NCI-H2107 (cell line): ENCODE measurements at places on chromosomes 3 and 15.

DNA sequence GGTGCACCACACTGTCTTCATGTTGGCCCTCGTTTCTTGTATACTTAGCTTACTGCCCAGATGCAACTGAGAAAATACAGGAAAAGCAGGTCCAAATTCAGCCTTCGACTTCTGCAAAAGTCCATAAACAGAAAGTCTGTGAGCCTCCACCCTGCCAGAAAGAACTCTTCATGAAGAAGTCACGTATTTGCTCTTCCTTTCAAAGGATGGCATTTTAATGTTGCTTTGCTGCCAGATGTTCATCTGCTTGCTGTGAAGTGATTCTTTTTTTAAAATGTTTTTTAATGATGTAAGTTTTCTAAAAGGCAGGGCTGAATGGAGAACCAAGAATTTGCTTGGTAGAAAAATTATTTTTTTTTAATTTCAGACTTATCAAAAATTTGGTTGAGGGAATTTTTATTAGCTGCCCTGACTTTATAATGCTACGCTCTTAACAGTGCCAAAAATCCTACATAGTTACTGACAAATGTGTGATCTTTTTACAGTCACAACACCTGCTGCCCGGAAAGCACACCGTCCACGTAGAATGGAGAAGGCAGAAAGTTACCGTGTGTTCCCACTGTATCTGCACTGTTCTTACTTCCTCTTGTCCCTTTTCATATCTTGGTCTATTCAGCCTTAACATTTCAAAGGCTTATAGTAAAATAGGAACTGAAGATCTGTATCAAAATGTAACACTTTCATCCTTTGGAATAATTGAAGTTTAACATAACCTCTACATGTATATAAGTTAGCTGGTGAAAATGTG, 136.3 kb downstream of the LRRC28 start:
- DNase-seq = no peak

DNA sequence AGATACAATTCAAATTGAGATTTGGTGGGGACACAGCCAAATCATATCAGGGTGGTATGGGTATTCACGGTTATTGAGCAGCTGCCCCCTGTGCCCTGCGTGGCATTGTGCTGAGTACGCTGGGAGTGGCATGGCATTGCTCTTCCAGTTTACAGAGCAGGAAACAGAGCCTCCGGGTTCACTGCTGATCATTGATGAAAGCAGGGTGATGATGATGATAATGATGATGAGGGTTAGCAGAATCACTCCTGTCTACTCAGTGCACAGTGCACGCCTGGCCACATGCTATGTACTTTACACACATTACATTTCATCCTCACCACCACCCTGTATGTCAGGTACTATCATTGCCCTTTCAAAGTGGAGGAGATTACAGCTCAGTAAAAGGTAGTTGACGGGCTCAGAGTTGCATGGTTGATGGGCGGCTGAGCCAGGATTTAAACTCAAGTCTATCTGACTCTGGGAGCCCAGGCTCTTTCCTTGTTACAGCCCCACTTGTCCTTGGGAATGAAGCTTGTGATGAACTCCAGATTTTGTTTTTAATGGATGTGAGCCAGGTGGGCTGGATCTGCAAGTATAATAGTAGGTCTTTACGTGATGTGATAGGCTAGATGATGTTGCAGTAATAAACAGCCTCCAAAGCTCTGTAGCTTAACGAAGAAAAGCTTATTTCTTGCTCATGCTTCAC, 87.6 kb upstream of the MYZAP start:
- no peak for DNase-seq

- no peak for DNase-seq
These were observed 109.7 kb upstream of the HACD2 start for GRCh38 chr3:123694366-123695087.

GRCh38 chr3:122060040-122060698, 5.0 kb downstream of the CD86 start:
- no peak for DNase-seq

DNA sequence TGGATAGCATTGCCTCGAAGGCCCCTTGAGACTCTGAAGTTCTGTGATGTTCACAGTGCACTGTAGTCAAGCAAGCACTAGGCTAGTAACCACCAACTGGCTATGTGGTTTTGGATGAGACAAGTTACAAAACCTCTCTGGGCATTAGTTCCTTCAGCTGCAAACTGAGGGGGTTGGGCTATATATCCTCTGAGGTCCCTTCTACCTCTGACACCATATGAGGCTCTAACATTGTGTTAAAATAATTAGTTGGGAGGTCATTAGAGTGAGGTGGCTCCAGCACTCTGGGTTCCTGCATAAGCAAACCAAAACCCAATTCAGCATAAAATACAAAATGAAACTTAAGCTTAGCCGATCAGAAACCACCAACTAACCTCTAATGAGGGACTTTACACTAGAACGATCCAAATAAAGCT, 209.5 kb upstream of the LRRN1 start:
- no peak for DNase-seq

- DNase-seq = no peak
These were observed 27.0 kb downstream of the SHQ1 start for GRCh38 chr3:72821161-72821781.

- DNase-seq = no peak
These were observed 2.9 kb downstream of the TICRR start for GRCh38 chr15:89578146-89578545.

GRCh38 chr15:58931987-58932588, 1.4 kb downstream of the SLTM start:
- no peak for DNase-seq

- DNase-seq = no peak
These were observed 53.4 kb downstream of the DENND4A start for GRCh38 chr15:65738649-65739048.

DNA sequence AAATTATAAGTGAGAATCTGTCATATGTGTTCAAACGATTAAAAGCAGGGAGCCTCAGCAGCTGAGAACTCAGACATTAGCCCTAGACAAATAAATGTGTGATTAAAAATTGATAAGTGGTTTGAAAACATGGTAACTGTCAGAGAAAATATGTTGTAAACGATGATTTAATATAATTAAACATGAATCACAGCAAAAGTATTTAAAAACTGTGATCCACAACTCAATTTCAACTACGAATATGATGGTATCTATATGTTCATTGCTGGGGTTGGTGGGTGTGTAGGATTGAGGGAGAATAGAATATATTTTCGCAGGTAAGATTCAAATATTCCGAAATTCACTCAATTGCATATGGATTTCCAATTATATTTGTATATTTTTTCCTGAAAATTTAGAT, 302.2 kb upstream of the CNTN3 start:
- no peak for DNase-seq

- DNase-seq = no peak
These were observed 212.1 kb downstream of the P3H2 start for GRCh38 chr3:189908646-189909045.

DNA sequence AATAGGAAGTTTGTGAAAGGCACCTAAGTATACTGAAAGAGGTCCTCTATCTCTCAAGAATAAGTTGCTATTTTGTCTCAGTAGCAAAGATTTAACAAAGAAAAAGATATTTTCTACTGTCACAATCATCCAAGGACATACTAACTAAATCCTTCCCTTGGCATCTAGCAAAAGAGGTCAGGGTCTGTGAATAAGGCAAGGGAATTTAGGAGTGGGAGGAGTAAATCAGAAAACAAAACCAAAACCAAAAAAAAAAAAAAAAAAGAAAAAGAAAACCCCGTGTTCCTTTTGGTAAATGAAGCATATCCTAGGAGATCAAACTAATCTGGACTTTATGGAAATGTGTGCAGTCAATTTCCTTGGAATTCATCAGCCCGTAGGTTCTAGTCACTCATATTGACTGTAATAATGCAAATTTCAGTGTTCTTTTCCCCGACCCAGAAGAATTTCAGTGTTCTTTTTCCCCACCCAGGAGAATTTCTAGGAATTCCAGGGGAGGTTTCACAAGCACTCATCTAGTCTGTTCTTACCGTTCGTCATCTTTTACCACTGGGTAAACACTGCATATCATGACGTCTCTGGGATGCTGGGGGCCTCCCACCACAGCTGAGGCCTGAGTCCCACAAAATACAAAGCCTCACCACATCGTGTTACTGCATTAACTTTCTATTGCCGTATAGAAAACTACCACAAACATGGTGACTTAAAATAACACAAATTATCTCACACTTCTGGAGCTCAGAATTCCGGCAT, 113.8 kb upstream of the CCDC54 start:
- DNase-seq = no peak

- DNase-seq = no peak
These were observed 136.4 kb downstream of the ABI3BP start for GRCh38 chr3:100856821-100857220.

- no peak for DNase-seq
These were observed 190.7 kb downstream of the CD47 start for GRCh38 chr3:107899990-107900651.

GRCh38 chr3:8371085-8371551, 130.5 kb upstream of the LMCD1 start:
- DNase-seq = no peak

GRCh38 chr15:66748708-66749035, 46.6 kb downstream of the SMAD6 start:
- no peak for DNase-seq

- no peak for DNase-seq
These were observed 71.5 kb downstream of the ZMAT3 start for GRCh38 chr3:179000144-179000543.

GRCh38 chr3:16477056-16477455, 36.4 kb downstream of the RFTN1 start:
- no peak for DNase-seq

- no peak for DNase-seq
These were observed 52.4 kb downstream of the VGLL3 start for GRCh38 chr3:86938416-86939105.

GRCh38 chr3:160171813-160172212, 53.4 kb upstream of the C3orf80 start:
- no peak for DNase-seq
